Amniotic epithelial cell (primary cell): ENCODE measurements at places on chromosomes 2 and 18.

GRCh38 chr2:189421644-189422043 is 19.6 kb upstream of the WDR75 start:
- DNase-seq = peak; percentile 96

- no peak for DNase-seq
Observed at GRCh38 chr2:31255911-31256571, 22.1 kb downstream of the EHD3 start.

DNA sequence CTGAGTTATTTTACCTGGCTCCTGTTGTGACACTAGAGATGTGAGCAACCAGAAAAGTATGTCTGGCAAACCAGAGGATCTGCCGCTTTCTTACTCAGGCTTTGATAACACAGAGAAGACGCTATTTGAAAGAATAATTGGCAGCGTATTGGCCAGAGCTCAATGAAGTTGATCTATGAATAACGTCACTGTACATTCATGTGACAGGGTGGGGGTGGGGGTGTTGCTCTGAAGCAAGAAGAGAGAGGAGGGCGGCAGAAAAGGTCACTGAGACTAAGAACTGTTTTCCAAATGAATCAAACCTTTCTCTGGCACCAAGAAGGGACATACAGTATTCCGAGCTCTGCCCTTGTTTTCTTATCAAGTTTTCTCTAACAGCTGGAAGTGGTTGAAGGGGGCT is 1.7 kb upstream of the ONECUT2 start:
- DNase-seq = no peak

GRCh38 chr2:206832873-206833272 is 67.5 kb downstream of the FASTKD2 start:
- no peak for DNase-seq

DNA sequence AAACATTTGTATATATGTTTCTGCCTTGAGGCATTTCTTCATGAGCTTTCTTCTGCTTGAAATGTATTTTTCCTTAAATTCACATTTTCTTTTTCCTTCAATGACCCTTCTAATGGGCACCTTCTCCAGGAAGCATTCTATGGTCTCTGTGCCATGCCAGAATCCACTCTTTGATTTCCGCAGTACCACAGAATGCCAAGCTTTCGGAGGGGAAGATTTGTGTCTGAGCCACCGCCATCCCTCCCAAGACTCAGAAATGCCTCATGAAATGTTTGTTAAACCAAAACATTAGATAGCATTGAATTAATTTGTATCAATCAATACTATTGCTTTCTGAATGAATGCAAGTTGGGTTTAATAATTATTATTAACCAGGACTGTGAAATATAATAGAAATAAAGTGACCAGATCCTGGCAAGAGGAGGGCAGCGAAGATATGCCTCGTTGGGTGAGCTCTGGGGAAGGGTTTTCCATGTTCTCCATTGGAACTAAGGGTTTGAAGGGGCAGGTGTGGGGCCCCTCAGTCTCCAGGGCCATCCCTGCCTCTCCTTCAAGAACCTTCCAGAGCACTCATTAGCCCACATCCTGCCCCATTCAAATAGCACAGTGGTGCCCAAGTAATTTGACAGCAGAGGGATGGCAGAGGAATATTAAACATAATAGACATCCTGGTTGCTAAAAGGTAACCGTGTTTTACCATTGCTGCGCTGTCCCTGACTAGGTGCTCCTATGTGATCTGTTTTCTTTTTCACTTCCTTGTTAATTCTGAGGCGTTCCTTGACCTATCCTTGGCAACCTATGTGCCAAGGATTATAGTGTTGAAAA is 189.6 kb downstream of the MYCN start:
- DNase-seq = no peak

GRCh38 chr2:54966165-54966832 is 84.0 kb downstream of the RTN4 start:
- no peak for DNase-seq

GRCh38 chr2:237471438-237472186 is 15.4 kb upstream of the MLPH start:
- DNase-seq = peak; percentile 43

DNA sequence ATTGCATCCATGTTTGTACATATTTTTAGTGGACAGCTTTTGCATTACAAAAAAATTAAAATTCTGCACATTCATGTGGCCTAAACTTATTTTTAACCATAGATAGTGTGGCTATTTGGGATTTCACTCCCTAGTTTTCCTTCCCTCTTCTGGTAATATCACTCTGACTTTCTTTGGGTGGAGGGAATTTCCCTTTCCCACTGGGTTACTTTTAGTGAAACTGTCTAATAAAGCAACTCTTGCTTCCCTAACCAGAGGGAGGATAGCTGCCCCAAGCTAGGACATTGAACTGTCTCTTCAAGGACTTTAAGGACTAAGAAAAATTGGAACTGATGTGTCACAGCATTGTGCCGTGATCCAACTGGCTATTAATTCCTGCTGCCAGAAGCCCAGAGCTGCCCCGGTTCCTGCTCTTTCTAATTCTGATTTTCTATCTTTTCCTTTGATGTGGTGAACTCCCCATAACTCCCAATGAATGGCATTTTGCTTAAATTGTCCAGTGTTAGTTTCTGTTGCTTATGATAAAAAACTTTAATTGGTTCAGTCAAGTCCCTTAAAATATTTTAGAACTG is 20.0 kb upstream of the EFR3B start:
- DNase-seq = no peak

DNA sequence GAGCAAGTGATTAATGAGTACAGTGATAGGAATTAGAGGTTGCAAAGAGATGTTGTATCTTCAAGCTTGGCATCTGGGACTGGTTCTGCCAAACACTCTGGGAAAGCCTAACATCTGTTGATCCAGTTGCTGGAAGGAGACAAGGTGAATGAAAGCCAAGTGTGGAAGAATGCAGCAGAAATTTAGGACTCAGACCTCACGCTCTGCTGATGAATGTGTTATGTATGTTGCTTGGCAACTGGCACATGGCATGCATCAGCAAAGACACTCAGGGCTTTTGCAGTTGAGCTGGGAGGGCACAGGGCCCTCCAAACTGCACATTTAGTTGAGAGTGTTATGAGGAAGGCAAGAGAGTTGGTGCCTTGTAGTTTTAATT is 105.5 kb downstream of the COLEC12 start:
- peak; percentile 27 for DNase-seq
